ENCODE measurements at places on chromosomes 13 and 19.

DNA sequence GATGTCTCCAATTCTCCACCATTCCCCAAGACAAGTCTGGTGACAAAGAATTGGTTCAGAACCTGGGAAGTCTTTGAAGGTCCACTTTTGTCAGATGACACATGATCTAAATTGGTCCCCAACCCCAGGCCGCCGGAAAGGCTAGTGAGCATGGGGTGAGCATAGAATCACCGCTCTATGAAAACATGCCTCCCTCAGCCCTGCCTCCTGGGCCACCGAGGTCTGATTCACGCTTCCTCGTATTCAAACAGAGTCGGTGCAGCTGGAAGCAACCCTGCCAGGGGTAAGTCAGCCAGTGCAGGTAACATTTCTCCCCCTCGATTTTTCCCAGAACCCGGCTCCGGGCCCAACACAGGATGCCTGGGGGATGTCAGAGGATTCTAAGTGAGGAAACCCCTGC, 33.9 kb upstream of the KLF2 start:
- no peak for DNase-seq

DNA sequence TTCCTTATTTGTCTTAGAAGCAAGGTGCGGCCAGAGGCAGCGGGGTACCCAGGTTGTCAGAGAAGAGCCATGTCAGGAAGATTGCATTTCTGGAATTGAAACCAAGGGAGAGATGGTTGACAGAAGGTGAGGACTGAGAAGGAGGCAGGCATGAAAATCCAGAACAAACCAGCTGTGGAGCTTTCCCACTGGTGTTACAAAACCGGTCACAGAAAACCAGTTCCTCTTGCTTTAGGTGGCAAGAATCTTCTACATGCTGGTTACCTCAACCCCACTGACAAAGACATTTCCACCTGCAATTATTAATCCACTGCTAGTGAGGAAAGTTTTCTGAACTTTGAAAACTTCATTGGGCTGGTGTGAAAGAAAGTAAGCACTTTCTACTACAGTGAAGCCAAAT, 64.0 kb upstream of the MED4 start:
- DNase-seq: no peak

GRCh38 chr19:4456476-4456842, 1.1 kb downstream of the UBXN6 start:
- no peak for DNase-seq

DNA sequence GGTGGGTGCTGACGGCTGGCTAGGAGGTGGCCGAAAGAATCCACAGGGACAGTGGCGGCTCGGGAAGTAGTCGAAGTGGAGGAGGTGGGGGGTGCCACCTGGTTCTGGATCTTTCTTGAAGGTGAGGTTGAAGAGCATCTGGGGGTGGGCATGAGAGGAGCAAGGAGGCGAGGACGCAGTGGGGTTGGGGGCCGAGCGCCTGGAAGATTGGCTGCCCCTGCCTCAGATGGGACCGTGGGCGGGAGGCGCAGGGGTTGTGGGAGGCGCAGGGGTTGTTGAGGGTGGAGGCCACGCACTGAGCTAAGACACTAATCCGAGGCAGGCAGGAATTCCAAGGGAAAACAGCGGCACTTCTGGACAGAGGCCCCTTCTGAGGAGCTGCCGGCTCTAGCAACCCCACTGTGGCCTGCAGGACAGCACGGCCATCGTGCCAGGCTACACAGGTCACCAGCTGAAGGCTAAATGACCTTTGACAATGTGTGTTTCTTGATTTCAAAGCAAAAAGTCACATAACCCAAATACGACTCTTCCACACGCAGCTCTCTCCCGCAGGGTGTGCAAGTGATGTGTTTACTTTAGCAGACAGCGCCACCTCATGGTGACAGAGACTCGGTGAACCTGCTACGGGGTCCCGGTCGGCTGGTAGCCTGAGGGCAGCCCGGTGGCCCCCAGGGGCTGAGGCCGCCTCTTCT, 44.1 kb upstream of the RANBP3 start:
- peak; percentile 58 for DNase-seq

- no peak for DNase-seq
Observed at GRCh38 chr13:91178099-91178498, 169.4 kb upstream of the MIR17HG start.

DNA sequence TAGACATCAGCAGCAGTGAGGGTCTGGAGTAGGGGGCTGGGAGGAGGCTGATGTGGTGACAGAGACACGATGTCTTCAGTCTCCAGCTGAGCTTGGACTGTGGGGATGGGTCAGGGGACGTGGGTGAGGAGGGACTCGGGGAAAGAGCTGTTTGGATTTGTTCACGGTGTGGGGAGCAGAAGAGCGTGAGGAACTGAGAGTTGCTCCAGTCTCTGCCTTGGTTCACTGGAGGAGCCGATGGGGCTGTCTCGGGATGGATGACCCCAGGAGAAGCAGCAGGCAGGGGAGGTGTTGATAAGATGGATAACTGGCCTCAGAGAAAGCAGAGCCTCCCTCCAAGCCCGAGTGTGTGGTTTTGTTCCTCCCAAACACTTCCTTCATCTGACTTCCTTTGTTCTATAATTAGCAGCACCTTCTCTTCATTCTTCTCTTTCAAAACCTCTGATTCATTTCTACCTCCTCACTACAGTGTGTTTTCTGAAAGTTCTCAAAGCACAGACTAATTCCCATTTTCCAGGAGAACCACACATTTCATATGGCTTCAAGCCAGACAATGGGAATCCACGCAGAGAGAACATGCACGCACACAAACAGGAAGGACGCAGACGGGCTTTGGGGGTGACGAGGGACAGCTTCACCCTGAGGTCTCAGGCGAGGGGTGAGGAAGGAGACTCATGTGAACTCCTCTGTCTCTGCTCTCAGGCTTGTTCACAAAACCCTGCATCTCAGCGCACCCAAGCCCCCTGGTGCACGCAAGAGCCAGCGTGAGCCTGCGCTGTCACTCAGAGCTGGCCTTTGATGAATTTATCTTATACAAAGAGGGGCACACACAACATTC, 18.6 kb downstream of the LAIR2 start:
- no peak for DNase-seq

DNA sequence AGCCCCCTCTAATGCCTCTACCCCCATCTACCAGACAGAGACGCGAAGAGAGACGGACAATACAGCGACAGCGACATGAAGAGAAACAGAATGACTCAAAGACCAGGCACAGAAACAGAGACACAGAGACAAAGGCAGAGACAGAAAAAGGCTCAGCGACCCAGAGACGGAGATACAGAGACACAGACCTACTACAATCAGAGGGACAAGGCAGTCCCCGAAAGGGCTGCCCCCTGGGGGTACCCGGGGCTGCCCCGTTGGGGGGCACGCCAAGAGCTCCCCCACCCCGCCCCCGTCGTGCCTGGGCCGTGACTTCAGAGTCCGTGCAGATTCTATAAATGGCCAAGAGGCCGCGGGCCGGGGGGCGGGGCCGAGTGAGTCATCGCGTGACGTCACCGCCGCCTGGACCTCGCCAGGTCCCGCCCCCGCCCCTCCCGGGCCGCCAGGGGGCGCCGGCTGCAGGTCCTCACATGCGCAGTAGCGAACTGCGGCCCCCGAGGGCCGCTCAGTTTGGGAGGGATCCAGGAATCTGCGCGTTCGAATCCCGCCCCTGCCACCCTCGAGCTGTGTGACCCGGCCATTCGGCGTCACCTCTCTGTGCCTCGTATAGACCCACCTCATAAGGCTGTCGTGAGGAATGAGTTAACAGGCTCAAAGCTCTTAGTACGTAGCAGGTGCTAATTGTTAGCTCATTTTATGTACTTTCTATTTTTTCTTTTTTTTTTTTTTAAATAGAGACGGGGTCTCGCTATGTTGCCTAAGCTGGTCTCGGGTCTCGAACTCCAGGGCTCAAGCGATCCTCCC, 2.7 kb upstream of the CNN1 start:
- peak; percentile 81 for DNase-seq

DNA sequence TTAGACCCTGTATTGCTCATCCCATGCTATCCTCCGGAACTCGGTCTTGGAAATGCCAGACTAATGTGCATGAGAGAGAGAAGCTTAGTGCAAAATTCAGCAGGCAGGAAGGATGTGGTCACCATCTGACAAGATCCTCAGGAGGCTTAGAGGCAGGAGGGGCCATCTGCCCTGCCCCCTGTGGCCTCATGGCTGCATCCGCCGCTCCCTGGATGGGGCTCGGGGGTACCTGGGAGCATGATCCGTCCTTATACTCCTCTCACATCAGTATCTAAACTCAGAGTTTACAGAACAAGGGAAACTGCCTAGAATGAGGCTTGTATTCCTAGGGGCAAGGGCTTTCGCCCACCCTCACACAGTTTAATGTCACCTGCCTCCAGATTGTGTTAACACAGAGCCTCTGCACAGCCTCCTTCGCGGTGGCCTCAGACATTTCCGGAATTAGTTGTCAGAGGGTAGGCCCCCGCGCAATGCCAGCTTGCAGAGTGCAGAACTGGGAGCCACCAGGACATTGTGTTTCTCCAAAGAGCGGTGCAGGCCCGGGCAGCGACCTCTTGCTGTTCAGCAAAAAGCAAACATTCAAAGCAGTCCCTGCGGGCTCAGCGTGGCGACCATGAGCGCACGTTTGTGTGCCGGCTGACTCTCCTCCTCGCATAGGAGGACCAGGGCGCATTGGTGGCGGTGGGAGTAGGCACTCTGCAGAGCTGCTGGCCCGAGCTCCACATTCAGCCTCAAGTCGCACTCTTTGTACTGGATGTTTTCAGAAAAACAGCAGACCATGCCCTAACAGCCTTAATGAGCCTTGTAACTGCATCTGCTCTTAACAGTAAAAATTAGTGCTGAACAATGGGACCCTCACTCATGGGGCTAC, 39.1 kb downstream of the GPR12 start:
- DNase-seq: peak; percentile 13

- DNase-seq: no peak
Observed at GRCh38 chr13:45015300-45015699, 26.0 kb downstream of the GPALPP1 start.

GRCh38 chr13:89628567-89628966, 1718.9 kb upstream of the MIR17HG start:
- DNase-seq: no peak

DNA sequence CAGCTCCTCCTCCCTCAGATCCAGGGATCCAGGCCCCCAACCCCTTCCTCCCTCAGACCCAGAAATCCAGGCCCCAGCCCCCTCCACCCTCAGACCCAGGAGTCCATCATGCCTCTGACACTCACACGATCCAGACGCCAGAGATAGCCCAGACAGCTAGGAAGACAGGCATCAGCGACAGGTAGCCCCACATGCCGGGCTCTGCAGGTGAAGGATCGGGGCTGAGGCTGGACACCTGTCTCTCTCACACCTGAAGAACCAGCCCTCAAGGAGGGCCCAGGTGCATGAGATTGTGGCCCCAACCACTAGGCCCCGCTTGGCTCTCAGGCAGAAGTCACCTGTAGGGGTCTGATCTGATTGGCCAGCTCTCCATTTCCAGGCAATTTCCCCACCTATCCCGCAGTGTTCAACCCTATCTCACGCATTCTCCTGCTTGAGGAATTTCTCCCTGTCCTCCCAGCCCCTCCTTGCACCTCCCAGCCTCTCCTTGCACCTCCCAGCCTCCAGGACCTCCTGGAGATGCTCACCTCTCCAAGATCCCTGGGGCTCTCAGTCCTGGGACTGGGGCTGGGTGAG, 4.2 kb downstream of the TMEM150B start:
- no peak for DNase-seq

GRCh38 chr19:27714857-27715256, 1498.1 kb downstream of the UQCRFS1 start:
- no peak for DNase-seq

- no peak for DNase-seq
Observed at GRCh38 chr19:17409990-17410389, 4.6 kb upstream of the BST2 start.

GRCh38 chr13:75787249-75787928, 151.3 kb downstream of the LMO7 start:
- DNase-seq: no peak

DNA sequence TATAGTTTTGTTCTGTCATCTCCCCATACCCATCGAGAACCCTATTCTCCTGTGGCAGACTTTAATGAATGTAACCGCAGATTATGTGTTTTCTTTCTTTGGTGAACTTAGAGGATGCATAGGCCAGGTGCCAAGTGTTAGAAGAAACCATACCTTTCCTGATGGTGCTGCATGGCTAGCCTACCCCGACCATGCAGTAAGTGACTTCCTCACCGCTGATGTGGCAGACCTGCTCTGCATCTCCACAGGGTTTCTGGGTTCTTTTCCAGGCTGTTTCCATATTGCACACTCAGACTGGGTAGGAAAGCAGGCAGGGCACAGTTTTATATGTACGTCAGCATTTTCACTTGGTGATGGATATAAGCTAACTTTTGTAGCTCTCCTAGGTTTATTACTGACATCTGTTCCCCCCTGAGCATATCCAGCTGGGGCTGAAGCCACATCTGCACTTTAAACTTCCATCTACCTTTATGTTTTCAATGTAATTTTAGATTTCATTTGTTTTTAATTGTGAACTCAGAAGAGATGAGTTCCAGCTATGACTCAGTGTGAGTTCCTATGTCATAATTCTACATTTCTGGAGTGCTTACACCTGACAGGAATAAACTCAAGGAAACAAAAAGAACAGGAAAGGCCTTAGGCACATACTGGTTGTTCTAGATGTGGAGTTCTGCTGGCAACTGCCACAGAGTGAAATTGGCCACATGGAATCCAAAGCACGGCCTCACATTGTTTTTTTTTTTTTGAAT, 42.3 kb downstream of the LRCH1 start:
- no peak for DNase-seq

GRCh38 chr19:47881757-47882156, 4.4 kb downstream of the SULT2A1 start:
- no peak for DNase-seq

Measured in NCI-H1436 (cell line).